Breast epithelium (tissue), 4 donors: ENCODE measurements at places on chromosomes 2 and 18. TPM values are rescaled to one million over a fixed set of nuclear protein-coding genes. Genes with fewer than 3 reads are reported as not detected.

The NAT8 gene
- total RNA-seq: not detected

The AQP12B gene
- not detected for total RNA-seq

The PDE11A gene
- 0.96 TPM for total RNA-seq

The PDCD1 gene
- total RNA-seq: 0.33 TPM

The SOX11 gene
- total RNA-seq: 0.15 TPM

The MYOM1 gene
- 6.9 TPM for total RNA-seq

The ASPRV1 gene
- 4.5 TPM for total RNA-seq

The SOWAHC gene
- 14.7 TPM for total RNA-seq

The SCN9A gene
- 3.5 TPM for total RNA-seq

The CD226 gene
- 1.8 TPM for total RNA-seq

The DSG1 gene
- total RNA-seq: 22.2 TPM

The AMMECR1L gene
- total RNA-seq: 14.4 TPM

The RNU2-63P gene
- total RNA-seq: not detected

The QPCT gene
- total RNA-seq: 12.5 TPM

The MC2R gene
- not detected for total RNA-seq

The MLPH gene
- total RNA-seq: 15.5 TPM

The SLC20A1 gene
- total RNA-seq: 42.6 TPM

The TNS1 gene
- total RNA-seq: 154 TPM

The CIB4 gene
- total RNA-seq: not detected

The AKAIN1 gene
- not detected for total RNA-seq

The KLHL41 gene
- total RNA-seq: 0.66 TPM
